AG04450 (cell line): ENCODE measurements at places on chromosomes 11 and 22. TPM values are rescaled to one million over a fixed set of nuclear protein-coding genes. Genes with fewer than 3 reads are reported as not detected.

GRCh38 chr11:40054631-40055030 is 1404.8 kb downstream of the LRRC4C start:
- DNase-seq = no peak

GRCh38 chr11:84757711-84758110 is 869.4 kb downstream of the DLG2 start:
- no peak for DNase-seq

- no peak for DNase-seq
These were observed 33.8 kb downstream of the SLC35F2 start for GRCh38 chr11:107824668-107825369.

GRCh38 chr22:45631140-45631840 is 40.3 kb upstream of the ATXN10 start:
- no peak for DNase-seq

DNA sequence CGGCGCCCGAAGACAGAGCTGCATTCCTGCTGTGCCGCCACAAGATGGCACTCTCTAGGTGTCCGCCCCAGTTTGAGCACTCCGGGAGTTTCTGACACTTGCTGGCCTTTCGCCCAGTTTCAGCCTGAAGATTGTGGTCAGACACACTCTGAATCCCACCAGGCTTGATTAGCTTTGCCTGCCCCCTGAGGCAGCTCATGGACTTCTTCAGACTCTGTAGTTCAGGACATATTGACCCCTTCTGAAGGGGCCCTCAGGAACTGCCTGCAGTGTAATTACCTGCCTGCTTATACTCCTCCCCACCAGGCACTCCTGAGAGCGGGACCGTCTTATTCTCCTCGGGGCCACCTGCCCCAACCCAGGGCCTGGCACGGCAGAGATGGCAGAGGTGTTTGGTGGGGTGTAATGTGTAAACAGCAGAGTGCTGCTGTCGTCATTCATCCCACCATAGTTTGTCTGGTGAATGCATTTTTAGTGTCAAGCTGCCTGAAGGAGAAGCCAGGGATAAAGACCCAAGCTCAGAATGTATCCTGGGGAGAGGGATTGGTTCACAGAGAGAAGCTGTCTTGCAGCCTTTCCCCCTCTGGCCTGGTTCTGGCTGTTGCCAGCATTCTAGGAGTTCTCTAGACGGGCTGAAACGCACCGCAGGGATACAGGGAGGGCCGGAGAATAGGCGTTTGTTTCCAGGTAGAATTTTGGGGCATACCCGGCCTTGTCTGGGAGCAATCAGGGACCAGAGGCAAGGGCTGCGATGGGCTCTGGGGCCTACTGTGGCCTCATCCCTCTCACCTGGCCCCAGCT is 46.4 kb downstream of the EIF3F start:
- peak; percentile 70 for DNase-seq

GRCh38 chr11:11481371-11481770 is 128.3 kb upstream of the CSNK2A3 start:
- no peak for DNase-seq

ADAMTS15 gene
- polyA plus RNA-seq = 4.7 and 5.8 TPM in 2 replicates

DNA sequence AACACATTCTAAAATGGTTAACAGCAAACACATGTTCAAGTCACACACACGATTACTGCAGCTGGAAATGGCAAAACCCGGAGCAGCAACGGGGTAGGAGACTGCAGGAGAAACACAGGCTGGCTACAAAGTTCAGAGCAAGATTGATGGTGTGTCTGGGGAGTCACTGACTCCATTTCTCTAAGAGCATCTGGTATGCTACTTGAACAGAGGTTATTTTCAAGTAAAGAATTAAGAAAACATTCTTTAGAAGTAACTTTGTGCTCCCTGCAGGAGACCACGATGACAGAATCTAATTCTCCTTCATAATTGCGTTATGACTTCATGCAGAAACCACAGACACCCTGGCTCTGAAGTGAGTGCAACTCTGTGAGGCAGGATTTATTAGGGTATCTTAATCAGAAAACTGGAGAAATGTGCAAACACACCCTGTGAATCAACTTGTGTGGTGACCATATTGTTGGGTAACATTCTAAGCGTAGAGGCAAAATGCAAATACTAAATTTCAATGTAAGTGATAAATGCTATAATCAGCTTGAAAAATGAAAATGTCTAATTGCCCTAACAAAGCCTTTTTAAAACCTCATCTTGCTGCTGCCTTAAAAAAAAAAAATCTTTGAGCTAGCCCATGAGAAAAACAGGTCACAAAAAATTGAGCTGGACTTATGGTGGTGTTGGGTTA is 303.0 kb downstream of the CADM1 start:
- peak; percentile 63 for DNase-seq

HBB gene
- 0.22 and 0.26 TPM in 2 replicates for polyA plus RNA-seq

DNA sequence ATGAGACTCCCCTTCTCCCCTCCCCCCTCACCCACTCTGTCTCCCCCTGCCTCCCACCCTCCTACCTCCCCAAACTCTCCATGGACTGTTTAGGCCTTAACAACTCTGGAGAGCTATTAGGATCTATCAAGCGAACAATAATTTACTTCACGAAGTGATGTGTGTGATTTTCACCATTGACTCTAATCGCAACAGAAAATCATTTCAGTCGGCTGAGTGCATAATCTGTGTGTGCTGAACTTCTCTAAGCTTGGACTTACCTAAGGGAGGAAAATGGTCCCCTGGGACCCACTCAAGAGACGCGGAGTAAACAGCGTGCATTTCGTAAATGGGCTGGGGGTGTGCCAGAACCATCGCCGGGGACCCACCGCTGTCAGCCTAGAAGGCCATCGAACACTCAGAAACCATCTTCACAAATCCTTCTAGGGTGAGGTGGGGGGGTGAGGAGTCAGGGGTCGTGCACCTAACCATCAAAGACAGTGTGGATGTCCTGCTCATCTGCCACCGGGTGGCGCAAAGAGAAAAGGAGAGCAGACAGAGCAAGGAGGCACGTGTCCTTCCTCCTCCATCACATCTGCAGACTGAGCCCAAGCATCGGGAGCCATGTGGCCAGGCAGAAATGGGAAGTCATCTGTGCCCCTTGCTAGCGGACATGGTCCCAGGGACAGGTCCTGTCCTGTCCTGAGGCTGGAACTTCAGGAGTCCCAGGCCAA is 62.1 kb upstream of the NUP50 start:
- DNase-seq = no peak

GRCh38 chr22:30600921-30601320 is 6.1 kb upstream of the TCN2 start:
- DNase-seq = no peak

GRCh38 chr22:45731041-45731797 is 59.6 kb downstream of the ATXN10 start:
- no peak for DNase-seq

DNA sequence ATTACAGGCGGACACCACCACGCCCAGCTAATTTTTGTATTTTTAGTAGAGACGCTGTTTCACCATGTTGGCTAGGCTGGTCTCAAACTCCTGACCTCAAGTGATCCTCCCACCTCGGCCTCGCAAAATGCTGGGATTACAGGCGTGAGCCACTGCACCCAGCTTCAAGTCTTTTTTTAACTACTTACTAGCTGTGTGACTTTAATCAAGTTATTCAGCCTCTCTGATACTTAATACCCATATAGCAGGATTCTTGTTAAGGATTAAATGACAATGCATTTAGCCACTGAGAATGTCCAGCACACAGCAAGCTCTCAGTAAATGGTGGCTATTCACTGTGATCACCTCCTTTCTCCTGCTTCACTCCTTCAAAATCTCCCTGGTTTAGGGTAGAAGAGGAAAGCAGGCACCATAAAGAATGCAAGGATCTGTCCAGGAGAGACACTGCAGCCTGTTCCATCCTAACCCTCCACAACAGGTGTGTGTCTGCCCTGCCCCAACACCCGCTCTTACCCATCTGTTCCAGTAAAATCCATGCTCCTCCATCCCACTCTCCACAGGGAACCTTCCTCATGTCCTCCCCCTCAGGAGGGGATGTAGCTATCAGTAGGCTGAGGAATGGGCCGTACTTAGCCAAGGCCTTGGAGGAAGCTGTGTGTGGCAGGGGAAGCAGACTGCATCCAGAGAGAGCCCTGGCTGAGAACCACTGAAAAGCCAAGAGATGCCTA is 69.3 kb downstream of the MICAL3 start:
- no peak for DNase-seq

SCGB1D2 gene
- not detected in 2 replicates for polyA plus RNA-seq

DNA sequence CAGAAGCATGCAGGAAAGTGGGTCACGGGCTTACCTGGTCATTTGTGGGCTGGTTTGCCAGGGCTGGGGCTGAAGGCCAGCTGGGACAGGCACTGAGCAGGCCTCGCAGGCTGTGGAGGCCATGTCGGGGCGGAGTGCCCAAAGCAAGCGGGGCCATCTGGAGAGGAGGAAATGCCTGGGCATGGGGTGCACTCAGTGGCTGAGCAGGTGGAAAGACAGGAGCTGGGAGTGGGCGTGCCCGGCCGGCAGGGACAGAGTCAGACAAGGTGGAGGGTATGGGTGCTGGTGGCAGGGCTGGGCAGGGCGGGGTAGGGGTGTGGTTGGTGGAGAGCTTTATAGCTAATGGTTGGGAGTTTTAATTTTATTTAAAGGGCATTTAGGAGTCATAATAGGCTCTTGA is 27.4 kb downstream of the DAGLA start:
- no peak for DNase-seq

DNA sequence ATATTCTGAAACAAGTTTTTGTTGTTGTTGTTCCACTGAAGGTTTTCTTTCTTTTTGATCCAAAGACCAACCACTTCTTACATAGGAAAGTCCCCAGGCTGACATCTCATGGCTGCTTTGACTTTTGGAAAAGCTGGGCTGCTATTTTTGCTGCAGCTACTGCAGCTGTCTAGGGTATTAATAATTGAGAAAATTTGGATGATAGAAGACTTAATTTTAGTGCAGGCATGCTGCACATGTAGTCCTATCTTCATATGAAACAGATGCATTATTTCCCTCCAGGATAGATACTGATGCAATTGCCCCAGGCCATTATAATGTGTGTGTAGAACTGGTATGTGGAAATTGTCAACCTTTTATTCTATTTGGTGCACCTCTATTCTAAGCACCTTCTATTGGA is 131.4 kb downstream of the NAV2 start:
- no peak for DNase-seq

DRD4 gene
- 0.05 TPM in 1 of 2 replicates, not detected in the other for polyA plus RNA-seq

GRCh38 chr11:870127-870413 is 27.4 kb downstream of the TSPAN4 start:
- no peak for DNase-seq

DNA sequence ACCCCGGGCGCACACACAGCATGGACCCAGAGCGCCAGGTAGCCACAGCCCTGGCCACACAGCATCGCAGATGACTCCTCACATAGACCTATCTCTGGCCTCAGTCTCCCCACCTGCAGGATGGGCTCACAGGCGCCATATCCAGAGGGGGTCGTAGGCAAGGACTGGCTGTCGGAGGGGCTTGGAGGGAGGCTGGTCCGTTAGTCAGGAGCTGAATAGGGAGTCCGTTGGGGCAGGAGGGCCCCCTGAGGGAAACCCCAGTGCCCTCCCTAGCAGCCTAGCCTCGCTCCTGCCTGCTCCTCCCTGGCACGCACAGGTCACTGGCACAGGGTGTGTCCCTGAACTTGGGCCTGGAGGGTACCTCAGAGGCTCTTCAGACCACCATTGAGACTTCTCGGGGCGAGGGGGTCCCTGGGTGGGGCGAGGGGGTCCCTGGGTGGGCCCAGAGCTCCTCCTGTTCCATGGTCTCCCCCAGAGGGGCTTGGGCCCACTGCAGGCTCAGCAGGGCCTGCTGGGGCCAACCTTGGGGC is 2.0 kb downstream of the PLXNB2 start:
- no peak for DNase-seq

NXPE1 gene
- not detected in 2 replicates for polyA plus RNA-seq
